ENCODE measurements at places on chromosomes 6 and 20.

- no peak for DNase-seq
These were observed 218.6 kb downstream of the DLL1 start for GRCh38 chr6:170072246-170072645.

- DNase-seq: no peak
These were observed 423.8 kb upstream of the ID4 start for GRCh38 chr6:19413323-19413722.

DNA sequence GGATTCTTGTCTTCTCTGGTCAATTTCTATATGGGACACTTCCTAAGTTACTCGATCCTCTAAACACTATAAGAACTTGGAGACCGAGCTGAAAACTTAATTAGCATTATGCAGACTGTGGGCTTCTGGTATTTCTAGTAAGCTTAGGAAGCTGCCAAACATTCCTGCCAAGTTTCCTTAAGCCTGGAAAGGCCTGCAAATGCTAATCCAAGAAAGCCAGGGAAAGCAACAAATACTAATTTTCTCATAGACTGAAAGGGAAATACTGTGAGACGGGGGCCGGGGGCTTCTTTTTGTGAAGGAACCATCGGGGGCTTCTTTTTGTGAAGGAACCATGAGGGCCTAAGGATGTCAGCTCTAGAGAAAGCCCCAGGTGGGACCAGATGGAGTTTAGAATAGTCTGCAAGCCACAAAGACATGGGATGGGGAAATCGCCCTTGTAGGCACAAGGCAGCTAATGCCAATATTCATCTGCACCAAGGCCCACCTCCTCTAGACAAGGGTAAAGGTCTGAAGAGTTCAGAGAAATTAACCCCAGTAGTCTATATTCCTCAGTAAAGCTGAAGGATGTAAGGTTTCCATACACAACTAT lies 332.4 kb upstream of the PRDM1 start:
- DNase-seq: no peak

GRCh38 chr6:50128420-50129005 lies 78.8 kb upstream of the DEFB112 start:
- no peak for DNase-seq

DNA sequence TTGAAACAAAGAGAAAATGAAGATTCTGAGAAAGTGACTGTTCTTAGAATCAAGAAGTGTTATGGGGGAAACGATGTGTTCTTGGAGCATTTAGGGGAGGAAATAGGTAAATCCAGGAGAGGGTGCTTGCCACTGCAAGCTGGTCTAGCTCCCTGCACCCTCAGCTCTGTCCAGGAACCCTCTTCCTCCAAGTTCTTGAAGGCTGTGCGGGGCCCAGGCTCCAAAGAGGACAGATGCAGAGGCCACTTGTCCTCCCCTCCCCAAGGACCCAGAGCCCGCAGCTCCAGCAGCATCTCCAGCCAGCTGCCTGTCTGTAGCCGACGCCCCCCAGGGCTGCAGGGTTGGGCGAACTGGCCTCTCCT lies 87.9 kb downstream of the CDC5L start:
- no peak for DNase-seq

- DNase-seq: no peak
These were observed 75.7 kb upstream of the SLC22A16 start for GRCh38 chr6:110552076-110552475.

DNA sequence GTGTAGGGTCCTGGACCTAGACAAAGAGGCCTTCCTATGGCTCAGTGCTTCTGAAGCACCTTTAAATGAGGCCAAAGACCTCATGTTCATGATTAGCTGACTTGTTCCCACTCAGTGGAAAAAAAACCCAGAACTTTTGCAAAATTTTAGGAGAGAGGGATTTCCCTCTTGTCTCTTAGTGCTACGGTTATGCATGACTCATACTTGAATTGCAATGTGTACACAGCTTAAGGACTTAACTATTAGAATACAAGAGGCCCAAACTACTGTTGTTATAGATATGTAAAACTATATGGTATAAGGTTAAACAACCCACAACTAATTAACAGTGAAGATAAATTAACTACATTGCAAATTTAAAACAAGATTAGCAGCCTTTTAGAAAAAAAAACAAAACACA lies 32.3 kb upstream of the HLA-A start:
- no peak for DNase-seq

DNA sequence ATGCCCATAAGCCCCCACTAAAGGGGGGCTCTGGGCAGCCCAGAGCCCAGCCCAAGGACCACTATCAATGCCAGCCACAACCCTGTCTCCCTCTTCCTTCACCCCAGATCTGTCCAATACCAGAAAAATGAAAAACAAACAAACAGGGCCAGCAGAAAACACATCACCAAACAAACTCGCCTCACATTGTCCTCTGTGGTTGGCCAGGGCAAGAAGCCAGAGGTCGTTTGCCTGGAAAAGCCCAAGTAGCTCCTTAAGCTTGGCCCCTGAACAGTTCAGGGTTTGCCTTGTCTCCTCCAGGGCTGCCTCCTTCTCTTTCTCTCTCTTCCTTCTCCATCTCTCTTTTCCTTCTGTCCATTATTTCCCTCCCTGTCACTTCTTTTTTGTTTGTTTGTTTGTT lies 10.1 kb upstream of the SCUBE3 start:
- DNase-seq: no peak

GRCh38 chr20:4134355-4134834 lies 119.0 kb upstream of the RNF24 start:
- no peak for DNase-seq

DNA sequence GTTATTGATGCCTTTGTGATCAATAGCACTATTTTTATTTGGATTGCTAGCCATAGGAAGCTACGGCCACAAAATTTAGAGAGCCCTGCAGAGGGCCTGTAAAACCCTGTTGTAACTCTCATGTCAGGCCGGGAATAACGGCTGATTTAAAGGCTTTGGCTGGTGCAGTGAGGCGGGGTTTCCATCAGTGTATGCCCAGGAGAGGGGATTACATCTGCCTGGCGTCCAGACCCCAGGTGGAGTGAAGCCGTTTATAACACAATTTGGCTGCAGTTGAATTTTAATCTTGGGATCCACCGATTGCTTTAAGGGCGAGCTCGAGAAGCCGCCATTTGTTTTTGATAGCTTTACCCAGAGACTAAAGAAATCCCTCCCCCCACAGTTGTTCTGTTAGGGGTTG lies 29.1 kb upstream of the APCDD1L start:
- DNase-seq: no peak

- DNase-seq: no peak
These were observed 5.9 kb downstream of the MRPS10 start for GRCh38 chr6:42211726-42212125.

DNA sequence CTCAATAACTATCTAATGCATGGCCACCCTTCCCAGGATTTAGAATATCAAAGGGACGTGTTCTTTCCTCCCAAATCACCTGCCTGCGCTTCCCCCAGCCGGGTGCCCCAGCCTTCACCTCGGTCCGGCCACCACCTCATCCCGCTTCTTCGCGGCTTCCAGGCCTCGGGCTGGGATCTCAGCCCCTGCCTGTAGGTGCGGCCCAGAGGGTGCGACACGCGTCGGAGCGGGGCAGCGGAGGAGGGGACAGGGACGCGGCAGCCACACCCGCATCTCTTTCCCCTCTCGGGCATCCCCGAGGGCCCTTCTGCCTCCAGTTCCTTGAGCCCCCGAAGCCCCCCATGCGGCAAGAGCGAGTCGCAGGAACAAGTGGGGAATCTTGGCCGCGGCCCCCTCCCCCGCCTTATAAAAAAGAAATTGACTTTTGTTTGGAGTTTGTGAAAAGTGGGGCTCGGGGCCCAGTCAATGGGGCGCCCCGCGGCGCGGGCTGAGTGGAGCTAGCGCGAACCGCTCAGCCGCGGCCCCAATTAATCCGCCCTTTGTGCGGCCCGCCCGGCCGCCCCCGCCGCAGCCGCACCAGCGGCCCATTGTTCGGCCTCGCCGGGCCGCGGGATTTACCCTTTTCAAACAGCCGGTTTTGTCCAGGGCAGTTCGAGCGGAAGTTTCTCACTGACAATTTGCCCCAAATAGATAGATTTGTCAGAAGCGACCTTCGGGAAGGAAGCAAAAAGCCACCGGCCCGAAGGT lies 8.4 kb upstream of the NR2E1 start:
- peak; percentile 95 for DNase-seq

GRCh38 chr6:27867051-27867944 lies 44.9 kb downstream of the OR2B2 start:
- peak; percentile 60 for DNase-seq

DNA sequence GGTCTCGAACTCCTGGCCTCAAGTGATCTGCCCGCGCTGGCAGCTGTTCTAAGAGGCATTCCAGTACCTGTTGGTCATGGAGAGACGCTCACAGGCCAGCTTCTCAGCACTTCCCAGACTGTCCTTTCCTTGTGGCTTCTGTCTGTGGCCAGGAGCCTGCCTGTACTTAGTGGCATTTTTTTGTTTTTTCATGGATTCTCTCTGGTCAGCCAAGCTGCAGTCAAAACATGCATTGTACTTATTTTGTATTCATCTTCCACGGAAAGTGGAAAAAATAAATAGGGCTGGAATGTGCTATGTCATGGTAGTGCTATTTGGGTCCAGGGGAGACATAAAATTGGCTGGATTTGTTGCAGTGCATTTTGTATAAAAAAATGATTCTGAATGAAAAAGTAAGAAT lies 29.1 kb downstream of the ZDHHC14 start:
- no peak for DNase-seq

DNA sequence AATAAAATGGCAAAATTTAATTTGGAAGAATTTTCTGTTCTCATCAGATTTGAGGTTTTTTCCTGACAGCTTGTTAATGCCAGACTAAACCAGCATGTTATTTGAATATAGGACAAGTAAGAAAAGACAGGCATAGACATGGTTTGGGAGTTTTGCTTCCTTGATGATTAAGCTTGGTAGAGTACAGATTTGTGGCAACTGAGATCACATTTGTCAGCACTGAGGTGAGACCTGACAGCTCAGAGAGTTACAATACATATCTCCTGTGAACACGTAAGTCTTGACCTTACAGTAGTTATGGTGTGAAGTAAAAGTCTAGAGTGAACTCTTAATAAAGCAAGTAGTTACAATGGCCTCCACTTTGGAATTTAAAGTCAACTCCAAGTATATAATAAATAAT lies 34.5 kb downstream of the CENPW start:
- no peak for DNase-seq

- no peak for DNase-seq
These were observed 188.2 kb downstream of the LRFN2 start for GRCh38 chr6:40398810-40399477.

- no peak for DNase-seq
These were observed 110.4 kb downstream of the RIN2 start for GRCh38 chr20:19868441-19868840.

GRCh38 chr20:15613530-15613929 lies 959.7 kb downstream of the KIF16B start:
- DNase-seq: no peak

DNA sequence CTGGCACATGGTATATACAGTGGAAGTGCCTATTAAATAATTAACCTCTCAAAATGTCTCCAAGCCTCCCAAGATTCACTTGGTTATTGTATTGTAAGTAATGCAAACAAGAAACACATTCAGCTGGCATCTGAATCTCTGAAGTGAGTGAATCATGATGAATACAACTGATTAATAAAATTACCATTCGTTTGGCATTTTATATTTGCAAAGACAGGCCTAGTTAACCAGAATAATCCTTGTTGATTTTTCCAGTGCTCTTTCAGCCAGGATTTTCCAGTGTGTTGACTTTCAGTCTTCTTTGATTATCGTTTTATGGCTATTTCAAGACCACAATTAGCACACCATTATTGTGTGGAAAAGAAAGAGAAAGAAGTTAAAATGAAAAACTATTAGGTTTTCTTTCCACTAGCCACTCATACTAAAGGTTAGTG lies 20.3 kb downstream of the SLC22A2 start:
- DNase-seq: no peak

DNA sequence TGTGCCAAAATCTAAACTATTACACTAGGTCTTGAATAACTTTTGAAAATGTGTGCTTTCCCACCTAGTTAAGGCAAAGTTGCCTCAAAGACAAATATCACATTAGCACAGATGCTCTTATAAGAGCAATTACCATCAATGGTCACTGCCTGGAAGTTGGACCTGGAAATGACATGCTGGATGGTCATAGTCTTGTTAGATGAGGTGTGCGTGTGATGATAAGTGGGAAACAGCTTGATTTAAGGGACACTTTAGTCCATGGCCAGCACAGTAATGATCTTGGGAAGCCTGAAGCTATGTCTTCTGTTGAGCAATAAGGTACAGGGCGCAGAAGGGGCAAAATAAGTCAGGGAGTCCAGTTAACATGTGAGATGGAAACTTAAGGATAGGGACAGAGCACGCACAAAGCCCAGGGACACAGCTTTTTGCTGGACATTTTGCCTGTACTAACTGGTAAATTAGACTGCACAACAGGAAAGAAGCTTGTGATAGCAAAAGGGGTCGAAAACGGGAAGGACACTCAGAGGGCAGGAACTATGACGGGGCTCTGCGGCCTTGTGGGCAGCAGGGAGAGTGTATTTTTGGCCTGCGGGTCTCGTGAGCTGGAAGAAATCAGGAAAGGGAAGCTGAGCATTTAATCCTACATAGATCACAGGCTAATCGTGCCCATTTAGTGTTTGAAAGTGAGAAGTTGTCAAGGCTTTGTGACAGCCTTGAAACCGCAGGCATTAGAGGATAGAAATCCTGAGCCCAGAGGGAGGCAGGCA lies 66.7 kb upstream of the BMP2 start:
- DNase-seq: no peak

- DNase-seq: no peak
These were observed 27.1 kb downstream of the RAB44 start for GRCh38 chr6:36724514-36725390.

DNA sequence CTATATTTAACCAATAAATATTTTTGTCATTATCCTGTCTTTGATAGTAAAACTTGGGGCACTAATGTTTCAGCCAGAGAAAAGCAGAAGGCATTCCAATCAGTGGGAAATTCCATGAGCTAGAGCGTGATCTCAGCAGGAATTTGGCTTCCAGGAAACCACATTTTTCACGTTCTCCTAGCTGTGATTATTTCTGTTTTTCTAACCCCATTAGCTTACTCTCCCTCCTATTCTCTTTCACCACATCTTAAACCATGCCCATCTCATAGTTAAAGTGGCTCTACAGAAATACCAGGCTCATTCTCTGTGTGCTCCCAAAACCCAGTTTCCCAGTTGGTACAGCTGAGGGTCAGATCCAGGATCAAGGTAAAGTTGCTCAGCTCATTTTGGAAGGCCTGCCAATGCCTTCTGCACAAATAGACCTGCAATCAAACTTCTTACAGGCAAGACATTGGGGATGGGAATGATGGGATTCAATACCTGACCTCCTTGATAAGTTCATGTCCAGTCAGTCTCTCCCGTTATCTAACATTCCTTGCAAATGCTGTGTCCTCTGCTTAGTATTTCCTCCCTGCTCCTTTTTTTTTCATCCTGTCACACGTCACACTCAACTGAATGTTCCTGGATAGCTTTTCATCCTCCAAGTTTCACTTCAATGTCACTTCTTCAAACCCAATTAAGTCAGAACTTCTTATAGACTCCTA lies 33.1 kb upstream of the TMEM30A start:
- no peak for DNase-seq

Measured in neuronal stem cell (in vitro differentiated cells).